ENCODE measurements at places on chromosomes 5 and 9. TPM values are rescaled to one million over a fixed set of nuclear protein-coding genes. Genes with fewer than 3 reads are reported as not detected.

Gene IFNA10
- polyA plus RNA-seq = not detected

Gene GPR107
- polyA plus RNA-seq = 6.7 TPM

Gene NRG2
- 0.64 TPM for polyA plus RNA-seq

Gene HARS2
- 19.2 TPM for polyA plus RNA-seq

Gene WWC1
- polyA plus RNA-seq = 7.8 TPM

Gene DND1
- 0.81 TPM for polyA plus RNA-seq

Gene FOXD4L5
- 0.01 TPM for polyA plus RNA-seq

Gene C5orf58
- polyA plus RNA-seq = not detected

Gene ADCY2
- 0.07 TPM for polyA plus RNA-seq

Gene EIF4E1B
- not detected for polyA plus RNA-seq

Gene HBEGF
- polyA plus RNA-seq = 14.6 TPM

Gene CCDC187
- not detected for polyA plus RNA-seq

Gene TMEM252
- polyA plus RNA-seq = 0.03 TPM

Gene SARDH
- 0.38 TPM for polyA plus RNA-seq

Gene TMED9
- 48.3 TPM for polyA plus RNA-seq

Gene BTNL3
- not detected for polyA plus RNA-seq

Gene TOR2A
- polyA plus RNA-seq = 7.6 TPM

Gene SH3GL2
- 0.73 TPM for polyA plus RNA-seq

Gene ALDOB
- 0.17 TPM for polyA plus RNA-seq

Gene DRD1
- not detected for polyA plus RNA-seq

Gene ANKRD18A
- polyA plus RNA-seq = 0.75 TPM

Gene TPPP
- 4.6 TPM for polyA plus RNA-seq

Gene HACD4
- 0.29 TPM for polyA plus RNA-seq

Gene NUTM2F
- 0.01 TPM for polyA plus RNA-seq

Gene SLC36A2
- 1.2 TPM for polyA plus RNA-seq

Gene LEAP2
- 0.62 TPM for polyA plus RNA-seq

Gene TAF11L10
- polyA plus RNA-seq = not detected

Gene RNF208
- 83.8 TPM for polyA plus RNA-seq

Gene NTRK2
- 2.3 TPM for polyA plus RNA-seq

Gene ZFAND5
- 66.7 TPM for polyA plus RNA-seq

Gene CDHR2
- not detected for polyA plus RNA-seq

Gene SUSD3
- 0.74 TPM for polyA plus RNA-seq

Gene CDH9
- polyA plus RNA-seq = not detected

Gene SLC6A19
- not detected for polyA plus RNA-seq

Gene PCSK1
- not detected for polyA plus RNA-seq

Gene GMCL2
- not detected for polyA plus RNA-seq

Gene LRSAM1
- 21.2 TPM for polyA plus RNA-seq

Gene RNF145
- polyA plus RNA-seq = 9.4 TPM

Gene MYORG
- polyA plus RNA-seq = 1.3 TPM

Gene FBXL7
- 9.3 TPM for polyA plus RNA-seq

Gene PDZD2
- polyA plus RNA-seq = 24.1 TPM

Gene CENPP
- polyA plus RNA-seq = 1.3 TPM

Gene PLEKHG4B
- under 0.01 TPM for polyA plus RNA-seq
